Stimulated activated CD4-positive, alpha-beta T cell treated with anti-CD3 and anti-CD28 coated beads, TNF-alpha, amount 100 ng/mL, for 4 hours (primary cell): ENCODE measurements at places on chromosomes 3 and 15.

DNA sequence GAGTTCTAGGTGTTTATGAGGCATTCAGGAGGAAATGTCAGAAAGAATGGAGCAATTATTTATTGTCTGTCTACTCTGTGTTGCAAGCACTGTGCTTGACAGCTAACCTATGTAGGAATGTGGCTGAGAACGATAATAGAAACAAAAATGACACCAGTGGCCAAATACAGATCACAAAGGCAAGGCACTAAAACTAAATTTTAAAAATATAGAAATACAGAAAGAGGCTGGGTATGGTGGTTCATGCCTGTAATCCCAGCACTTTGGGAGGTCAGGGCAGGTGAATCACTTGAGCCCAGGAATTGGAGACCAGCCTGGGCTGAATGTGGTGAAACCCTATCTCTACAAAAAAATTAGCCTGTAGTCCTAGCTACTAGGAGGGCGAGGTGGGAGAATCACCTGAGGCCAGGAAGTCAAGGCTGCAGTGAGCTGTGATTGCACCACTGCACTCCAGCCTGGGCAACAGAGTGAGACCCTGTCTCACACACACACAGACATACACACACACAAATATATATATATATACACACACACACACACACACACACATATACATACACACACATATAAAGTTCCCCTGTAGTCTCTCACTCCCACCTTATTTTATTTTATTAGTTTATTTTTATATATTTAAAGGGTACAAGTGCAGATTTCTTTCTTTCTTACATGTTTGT, 6.0 kb downstream of the PRKCI start:
- no peak for DNase-seq

DNA sequence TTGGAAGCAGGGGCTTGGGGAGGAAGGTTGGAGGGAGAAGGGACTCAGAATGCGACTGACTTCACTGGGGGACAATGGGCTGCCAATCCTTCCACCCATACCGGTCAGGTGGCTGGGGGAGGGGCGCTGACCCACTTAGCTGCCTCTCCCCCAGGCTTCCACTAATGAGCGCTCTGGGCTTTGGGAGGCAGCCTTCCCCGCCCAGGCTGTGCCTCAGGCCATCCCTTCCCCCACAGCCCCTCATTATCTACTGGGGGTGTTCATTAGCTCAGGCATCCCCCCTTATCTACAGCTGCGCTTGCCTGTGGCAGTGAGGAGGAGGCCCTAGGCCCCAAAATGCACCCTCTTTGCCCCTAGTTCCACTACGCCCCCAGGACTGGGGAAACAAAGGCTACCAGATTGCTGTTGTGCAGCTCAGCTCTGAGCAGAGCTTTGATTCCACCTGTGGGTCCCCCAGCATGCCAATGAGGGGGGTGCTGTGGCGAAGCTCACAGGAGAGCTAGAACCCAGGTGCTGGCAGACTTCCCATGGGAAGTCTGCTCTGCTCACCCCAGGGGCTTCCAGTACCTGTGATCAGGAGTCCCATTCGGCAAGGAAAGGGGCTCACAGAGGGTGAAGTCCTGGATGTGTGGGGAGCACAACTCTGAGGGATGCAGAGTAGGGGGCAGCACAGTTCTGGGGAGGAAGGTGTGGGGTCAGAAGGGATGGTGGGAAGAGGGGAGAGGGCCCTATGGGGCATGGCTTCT, 29.4 kb upstream of the SEMA3F start:
- no peak for DNase-seq

- no peak for DNase-seq
These were observed 134.4 kb upstream of the KCNH8 start for GRCh38 chr3:19013879-19014278.

DNA sequence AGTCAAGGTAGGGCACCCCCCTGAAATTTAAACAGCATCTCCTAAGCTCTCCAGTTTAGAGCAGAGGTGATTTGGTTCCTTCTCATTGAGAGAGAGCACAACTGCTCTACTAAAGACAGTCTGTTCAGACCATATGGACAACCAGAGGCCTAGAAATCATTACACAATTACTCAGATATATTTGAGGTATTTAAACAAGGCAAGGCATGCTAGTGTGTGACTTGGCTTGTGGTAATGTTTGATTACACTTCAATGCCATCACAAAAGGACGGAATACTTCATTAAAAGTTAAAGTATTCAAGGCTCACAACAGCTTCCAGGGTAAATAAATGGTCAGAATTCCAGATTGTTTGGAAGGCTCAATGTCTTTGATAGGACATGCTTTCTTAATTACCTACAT, 110.2 kb downstream of the LRTM1 start:
- no peak for DNase-seq

DNA sequence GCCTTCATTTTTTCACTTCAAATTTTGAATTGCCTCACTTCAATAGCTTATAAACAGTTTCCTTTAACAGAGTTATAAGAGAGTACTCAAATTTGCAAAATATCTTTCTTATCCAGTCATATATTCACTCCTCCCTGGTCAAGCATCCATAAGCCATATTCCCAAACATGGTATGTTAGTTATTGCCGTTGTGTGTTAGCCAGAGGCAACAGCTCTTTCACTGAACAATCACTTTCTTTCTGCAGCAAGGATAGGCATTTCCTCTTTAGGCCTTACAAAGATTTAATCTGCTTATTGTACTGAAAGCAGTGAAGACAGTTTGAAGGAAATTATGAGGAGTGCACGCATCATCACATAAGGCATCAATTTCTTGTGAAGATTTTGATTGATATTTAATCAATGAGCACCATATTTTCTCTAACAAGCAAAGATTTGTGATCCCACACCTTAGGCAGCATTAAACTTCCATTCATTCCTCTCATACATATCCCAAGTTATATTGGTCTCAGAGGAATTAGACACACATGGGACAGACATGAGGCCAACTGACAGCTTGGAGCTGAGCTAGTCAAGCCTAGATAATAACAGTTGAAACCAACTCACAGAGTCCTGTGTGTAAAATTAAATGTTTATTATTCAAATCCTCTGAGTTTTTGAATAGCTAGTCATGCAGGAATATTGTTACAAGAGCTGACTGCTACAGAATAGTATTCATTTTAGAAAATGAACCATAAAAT, 80.0 kb upstream of the EPHA6 start:
- no peak for DNase-seq

DNA sequence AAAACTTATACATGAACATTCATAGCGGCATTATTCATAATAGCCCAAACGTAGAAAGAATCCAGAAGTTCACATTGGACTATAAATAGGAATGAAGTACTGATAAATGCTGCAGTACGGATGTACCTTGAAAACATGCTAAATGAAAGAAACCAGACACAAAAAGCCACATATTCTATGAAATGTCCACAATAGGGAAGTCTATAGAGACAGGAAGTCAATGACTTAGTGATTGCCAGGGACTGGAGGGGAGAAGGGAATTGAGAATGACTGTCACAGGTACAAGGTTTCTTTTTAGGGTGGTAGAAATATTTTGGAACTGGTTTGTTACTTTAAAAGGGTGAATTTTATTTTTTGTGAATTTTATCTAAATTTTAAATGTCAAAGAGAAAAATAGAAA, 71.4 kb upstream of the SKOR1 start:
- DNase-seq, result no peak

GRCh38 chr15:65792138-65792987, at the start of gene DENND4A:
Gene DENND4A, minus strand, starts transcription at chr15:65792293. Its CDS starts 35,843 bp downstream, at chr15:65756450.
- DNase-seq, result peak; percentile 98
